ENCODE measurements at places on chromosomes 11 and 22.

- no peak for DNase-seq
Measured at GRCh38 chr11:61707574-61707973, 27.4 kb downstream of the DAGLA start.

GRCh38 chr11:83282084-83282716, 4.0 kb downstream of the CCDC90B start:
- DNase-seq = no peak

DNA sequence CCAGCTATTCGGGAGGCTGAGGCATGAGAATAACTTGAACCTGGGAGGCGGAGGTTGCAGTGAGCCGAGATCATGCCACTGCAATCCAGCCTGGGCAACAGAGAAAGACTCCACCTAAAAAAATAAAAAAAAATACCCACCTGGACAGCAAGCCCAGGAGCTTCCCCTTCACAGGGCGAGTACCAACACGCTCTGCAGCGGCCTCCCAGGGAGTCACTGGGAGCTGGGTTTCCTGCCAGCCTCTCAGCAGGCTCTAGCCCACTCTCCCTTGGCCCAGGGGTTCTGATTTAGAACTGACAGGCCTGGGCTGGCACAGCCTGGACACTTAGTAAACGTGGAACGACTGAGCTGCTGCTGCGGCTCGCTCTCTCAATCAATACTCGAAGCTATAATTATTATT, 2.0 kb upstream of the CABP7 start:
- DNase-seq = no peak

- no peak for DNase-seq
Measured at GRCh38 chr11:76175783-76176182, 30.5 kb downstream of the WNT11 start.

GRCh38 chr11:79610678-79611077, 169.8 kb upstream of the TENM4 start:
- DNase-seq = no peak

DNA sequence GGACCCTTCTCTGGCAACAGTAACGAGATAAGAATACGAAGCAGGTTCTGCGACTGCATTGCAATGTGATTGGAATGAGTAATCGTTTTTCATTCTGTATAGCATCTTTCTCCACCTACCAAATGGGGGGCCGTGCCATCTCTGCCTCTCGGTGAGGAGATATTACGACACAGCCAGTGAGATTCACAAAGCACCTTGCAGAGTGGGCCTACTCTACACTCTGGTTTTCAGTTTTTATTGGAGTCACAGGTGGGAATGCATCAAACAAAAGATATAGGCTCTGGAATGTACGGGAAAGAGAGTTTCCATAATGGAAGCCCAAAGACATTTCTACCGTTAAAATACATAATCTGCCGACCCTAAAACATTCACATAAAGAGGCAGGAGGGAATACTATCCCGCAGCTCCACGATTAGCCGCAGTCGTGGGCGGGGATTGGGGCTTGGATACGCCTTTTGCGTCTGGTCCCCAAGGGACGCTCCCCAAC, 423 bp upstream of the RTN3 start:
- DNase-seq = no peak

All from GM12891 (cell line).